A549 (cell line): ENCODE measurements at places on chromosomes 4 and X.

DNA sequence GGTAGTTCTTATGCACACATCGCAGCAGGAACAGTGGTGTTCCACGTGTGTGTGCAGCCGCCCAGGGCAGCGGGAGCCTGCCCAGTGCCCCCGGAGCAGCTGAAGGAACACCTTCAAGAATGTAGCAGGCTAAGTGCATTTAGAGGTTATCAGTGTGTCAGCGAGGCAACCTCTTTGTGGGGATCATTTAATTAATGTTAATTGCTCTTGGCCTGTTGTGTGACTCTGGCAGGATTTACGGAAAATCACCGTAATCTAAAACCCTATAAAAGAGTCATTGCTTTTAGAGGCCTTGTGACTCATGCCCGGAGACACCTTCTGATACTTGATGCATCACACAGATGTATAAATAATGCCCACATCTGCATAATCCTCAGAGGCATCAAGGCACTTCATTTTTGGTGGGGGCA is 47.3 kb upstream of the GATB start:
- no peak for DNase-seq

DNA sequence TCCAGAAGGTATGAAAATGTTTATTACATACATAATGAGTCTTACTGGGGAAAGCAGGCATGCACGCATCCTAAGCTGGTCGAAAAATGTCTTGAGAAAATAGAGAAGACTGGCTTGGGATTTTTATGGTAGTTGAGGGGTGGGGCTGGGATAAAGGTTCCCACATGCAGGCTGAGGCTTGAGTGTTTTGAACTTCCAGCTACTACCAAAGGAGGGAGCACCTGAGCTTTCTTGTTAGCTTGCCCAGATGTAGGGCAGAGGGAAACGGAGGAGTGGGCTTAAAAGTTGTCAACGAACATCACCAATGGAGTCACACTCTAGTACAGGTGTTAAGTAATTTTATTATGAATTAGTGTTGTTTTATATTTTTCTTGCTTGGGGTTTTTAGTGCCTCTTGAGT is 39.6 kb upstream of the SRPX start:
- peak; percentile 49 for DNase-seq

DNA sequence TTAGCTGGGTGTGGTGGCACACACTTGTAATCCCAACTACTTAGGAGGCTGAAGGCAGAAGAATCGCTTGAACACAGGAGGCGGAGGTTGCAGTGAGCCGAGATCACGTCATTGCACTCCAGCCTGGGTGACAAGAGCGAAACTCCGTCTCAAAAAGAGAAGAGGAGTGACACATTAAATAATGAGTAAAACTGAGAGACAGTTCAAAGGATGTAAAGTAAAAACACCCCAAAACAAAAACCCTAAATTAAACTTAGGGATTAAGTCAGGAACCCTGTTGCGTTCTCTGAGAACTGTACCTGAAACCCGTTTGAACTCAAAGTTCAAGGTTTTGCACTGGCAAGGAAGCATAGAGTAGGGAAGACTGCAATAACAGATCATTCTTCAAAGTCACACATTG is 141.7 kb downstream of the BRWD3 start:
- no peak for DNase-seq

GRCh38 chrX:10197279-10198210 is 40.8 kb downstream of the CLCN4 start:
- no peak for DNase-seq

- no peak for DNase-seq
Observed at GRCh38 chr4:13912966-13913365, 285.4 kb upstream of the BOD1L1 start.

GRCh38 chr4:180852738-180853137 is 1390.5 kb upstream of the TENM3 start:
- no peak for DNase-seq

DNA sequence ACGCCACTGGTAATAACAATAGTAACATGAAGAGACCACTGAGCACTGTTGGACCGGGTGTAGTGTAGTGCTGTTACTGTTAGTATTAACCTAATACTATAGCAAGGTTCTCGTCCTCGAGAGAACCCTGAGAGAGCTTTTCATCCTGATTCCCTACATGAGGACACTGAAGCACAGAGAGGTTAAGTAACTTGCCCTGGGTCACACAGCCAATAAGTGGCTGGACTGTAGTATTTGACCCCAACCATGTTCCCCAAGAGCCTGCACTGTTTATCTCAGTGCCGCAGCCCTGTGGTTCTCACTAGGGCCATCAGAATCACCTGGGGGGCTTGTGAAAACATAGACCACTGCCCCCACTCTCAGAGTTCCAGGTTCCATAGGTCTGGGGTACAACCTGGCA is 10.4 kb downstream of the SCML1 start:
- DNase-seq, result no peak

DNA sequence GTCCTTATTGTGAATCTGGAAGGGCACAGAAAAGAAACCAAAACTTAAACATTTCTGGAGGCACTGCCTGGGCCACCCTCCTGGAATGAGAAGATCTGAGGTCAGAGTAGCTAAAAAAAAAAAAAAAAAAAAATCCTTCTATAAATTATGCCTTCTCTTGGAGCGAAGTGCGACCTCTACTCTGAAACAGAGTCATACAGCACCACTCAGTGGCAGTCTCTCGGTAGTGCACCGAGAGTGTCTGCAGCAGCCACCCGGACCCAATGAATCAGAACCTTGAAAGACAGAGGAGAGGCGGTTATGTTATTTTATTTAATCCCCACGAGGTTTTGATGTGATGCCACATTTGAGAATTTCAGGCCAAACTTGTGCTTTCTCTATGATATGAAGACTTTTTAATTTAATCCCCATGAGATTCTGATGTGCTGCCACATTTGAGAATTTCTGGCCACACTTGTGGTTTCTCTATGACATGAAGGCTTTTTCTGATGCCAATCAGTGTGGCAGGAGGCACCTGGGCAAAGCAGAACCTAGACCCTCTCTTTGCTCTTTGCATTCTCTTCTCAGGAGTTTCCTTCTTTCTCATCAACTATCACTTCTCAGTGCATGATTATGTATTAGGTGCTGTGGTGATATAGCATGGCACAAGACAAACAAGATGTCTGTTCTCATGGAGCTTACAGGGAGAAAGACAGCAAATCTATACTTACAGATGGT is 5.6 kb upstream of the CT47C1 start:
- peak; percentile 50 for DNase-seq

GRCh38 chrX:70439016-70439415 is 5.6 kb upstream of the DLG3 start:
- DNase-seq, result no peak

DNA sequence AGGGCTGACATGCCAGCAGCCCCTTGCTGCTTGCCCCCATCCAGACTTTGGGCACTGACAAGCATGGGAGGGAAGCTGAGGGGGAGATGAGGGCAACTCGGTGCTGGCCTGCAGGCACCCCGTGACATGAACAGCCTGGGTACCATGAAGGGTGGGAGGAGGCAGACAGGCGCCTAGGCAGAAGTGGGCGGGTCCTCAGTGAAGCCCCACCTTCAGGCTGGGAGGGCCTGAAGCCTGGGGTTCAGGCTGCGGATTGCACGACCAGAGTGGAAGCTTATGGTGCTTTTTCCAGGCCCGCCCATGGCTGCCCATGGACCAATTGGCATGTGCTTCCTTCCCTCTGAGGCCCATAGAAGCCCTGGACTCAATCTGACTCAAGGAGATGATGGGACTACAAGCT is 354.1 kb downstream of the GRIA2 start:
- no peak for DNase-seq

DNA sequence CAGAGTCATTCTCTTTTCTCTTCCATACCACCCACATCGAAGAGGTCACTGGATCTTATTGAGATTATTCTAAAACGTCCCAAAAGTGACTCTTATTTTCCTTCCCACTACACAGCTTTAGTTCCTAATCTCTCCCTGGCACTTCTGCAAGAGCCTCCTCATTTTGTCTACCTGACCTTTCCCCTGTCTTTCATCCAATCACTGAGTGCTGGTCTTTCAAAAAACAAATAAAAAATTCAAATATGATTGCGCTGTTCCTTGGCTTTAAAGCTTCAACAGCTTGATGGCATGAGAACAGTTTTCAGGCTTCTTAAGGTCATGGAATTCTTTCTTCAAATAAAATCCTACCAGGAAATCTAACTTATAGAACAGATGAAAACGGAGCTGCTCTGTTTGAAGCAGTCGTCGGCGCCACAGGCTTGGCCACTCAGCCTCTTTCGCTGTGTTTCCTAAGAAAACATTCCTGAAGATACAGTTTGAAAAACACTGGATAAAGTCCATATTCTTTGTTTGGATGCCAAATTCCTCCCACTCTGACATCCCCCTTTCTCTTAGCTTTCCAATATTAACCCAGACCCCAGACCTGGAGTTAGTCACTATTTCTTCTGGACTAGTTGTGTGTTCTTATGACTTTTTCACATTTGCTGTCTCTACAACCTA is 12.5 kb downstream of the SYTL5 start:
- no peak for DNase-seq

DNA sequence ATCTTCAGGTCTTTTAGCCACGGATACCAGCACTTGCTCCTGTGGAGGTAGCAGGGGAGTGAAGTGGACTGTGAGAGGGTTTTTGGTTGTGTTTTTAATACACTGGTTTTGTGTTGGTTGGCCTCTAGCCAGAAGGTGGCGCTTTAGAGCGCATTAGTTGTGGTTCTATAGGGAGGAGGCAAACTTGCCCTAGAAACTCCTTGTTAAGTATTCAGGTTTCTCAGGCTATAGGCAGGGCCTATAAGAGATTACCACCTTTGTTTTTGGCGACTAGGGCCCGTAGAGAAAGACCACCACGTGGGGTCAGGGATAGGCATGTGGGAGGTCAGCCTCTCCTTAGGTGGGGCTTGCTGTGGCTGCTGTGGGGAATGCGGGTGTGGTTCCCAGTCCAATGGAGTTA is 221.6 kb upstream of the SPANXN4 start:
- DNase-seq, result peak; percentile 10

DNA sequence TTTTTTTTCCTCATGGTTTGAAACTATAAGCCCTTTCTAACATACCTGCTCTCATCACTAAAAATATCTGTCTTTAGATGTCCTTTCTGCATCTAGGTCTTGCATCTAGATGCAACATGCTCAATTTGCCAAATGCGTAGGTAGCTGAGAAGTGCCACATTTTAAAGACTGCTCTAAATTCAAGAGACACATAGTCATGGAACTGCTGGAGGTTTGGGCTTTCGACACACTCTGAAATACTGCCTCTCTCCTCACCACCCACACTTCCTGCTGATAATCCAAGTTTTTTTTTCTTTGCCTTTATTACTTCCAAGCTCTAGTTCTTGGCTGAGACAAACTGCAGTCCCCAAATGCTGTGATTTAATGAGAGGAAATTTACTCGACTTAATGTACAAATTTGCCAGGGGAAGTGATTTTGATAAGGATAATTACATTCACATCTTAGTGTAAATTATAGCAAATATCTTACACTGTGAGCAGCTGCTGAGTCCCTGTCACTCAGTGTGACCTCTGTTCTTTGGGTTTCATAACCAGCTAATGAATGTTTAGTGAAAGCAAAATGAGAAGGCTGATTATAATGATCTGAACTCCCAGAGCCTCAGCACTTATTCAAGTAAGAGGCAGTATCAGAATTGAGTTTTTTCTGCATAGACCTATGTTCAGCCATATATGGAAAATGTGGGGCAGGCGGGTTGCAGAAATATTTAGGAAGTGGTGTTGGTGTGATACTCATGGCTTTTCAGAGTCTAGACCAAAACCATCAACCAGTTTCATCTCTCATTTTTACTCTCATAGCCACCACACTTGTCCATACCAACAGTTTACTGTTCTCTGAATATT is 31.3 kb downstream of the DRD5 start:
- DNase-seq, result no peak

- DNase-seq, result no peak
Observed at GRCh38 chr4:87359258-87359657, 31.7 kb downstream of the HSD17B11 start.

DNA sequence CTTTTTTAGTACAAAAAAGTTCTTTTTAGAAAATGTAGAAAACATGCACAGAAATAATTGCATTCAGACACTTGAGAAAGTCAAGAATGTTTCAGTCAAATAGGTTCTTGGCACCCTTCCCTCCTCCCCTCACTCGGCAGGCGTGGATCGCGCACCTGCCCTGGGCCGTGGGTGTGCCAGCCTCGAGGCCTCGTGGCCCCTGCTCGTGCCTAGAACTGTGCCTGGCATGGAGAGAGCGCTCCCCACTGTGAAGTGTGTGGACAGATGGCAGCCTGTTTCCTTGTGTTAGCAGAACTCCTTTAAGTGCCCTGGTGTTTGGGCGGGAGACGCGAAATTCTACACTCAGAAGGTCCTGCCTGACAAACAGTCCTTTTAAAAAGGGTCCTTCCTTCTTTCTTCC is 14.7 kb downstream of the RGS12 start:
- DNase-seq, result no peak

DNA sequence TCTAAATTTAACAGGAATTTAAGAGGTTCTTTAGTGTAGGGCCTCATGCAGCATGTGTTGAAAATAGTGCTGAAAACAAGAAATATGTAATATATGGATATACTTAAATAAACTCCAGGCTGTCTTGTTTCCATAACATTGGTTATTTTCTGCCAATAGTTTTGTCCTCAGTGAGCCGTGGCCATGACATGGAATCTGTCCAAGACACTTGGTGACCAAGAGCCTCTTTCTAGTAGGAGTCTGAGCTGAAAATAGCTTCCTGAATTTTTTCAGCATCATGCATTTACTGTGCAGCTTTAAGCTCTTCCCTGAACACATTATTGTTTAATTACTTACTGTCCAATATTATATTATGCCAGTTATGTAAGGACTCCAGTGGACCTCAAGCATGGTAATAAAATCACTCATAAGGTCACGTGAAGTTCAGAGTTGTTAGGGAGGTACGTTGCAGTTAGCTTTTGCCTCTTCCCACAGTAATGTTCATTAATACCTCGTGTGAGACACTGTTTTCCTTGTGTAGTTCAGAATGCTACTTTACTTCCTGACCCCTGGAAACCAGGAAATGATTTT is 488.2 kb downstream of the GRID2 start:
- DNase-seq, result no peak

- no peak for DNase-seq
Observed at GRCh38 chrX:134909261-134909660, 81.5 kb upstream of the SMIM10 start.

GRCh38 chr4:85496126-85496849 is 21.3 kb downstream of the ARHGAP24 start:
- peak; percentile 85 for DNase-seq

DNA sequence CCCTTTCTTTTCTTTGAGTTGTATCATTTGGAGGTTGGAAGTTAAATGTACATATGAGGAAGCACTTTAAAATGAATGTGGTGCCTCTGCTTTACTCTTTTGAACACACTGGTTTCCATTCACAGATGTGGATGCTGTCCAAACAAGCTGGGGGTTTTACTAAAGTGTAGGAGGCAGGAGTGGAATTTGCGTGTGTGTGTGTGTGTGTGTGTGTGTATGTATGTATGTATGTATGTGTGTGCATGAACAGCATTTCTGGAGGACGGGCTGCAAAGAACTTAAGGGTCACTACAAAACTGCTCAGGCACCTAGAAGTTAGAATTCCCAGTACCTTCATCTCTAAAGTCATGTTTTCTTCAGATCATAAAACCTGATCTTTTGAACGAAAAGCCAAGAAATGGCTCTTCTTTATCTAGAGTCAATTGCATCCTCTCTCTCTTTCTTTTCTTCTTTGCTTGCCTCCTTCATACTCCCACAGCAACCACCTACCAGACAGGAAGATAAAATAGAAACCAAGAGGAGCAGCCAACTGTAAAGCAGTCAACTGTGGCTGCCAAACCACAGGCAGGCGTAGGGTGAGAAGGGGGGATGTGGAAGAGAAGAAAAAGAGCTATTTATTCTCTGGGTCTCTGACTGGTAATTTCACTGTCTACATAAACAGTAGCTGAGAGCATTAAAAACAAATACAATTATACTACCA is 177.0 kb upstream of the RASGEF1B start:
- DNase-seq, result no peak
